MCF 10A (cell line): ENCODE measurements at places on chromosomes 7 and 10.
A peak's percentile ranks its signal among the peaks of the same experiment; 100 is the strongest.

DNA sequence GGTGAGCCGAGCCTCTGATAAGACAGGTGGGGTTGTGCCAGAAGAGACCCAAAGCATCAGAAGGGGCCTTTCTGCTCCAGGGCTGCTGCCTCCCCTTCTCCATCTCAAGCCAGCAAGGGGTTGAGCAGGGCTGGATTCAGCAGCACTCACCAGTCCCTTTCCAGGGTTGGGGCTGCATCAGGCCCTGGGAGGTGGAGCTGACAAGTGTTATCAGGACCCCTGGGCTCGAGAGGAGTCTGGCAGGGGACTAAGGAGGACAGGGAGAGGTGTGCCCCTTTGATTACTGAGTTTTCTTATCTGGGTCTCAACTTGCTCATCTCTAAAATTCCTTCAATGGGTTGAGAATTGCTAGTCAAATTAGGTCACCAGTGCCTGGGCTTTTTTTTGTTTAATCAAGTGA, 17.8 kb downstream of the ARHGAP22 start:
- no peak for DNase-seq

DNA sequence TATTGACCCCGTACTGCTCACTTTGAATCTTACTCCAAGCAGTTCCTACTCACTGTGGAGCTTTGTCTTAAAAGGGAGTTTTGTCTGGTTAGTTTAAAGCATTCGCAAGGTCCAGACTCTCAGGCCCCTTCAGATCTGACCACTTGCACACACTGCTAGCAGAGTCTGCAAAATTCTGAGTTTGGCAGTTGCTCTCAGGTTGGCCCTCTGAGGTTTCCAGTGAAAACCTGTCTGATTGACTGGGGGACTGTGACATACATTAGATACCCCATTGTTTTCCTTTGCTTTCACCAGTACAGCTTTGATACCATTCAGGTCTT, 149.2 kb downstream of the XPNPEP1 start:
- no peak for DNase-seq

- no peak for DNase-seq
These were observed 23.9 kb downstream of the ST7 start for GRCh38 chr7:116977172-116977571.

- no peak for DNase-seq
These were observed 32.2 kb upstream of the ZNF716 start for GRCh38 chr7:57417736-57418135.

- DNase-seq: no peak
These were observed 22.0 kb downstream of the YKT6 start for GRCh38 chr7:44222776-44223261.

GRCh38 chr7:90155206-90155605, 937 bp downstream of the STEAP1 start:
- DNase-seq: peak; percentile 50

GRCh38 chr10:60390224-60390626, 550 bp upstream of the ANK3 start:
- DNase-seq: peak; percentile 21

- DNase-seq: peak; percentile 28
These were observed 392.1 kb upstream of the PODXL start for GRCh38 chr7:131948434-131949053.

- DNase-seq: no peak
These were observed 35.0 kb downstream of the GLRX3 start for GRCh38 chr10:130171196-130171595.

- DNase-seq: no peak
These were observed 22.7 kb downstream of the MKRN1 start for GRCh38 chr7:140456551-140457051.

GRCh38 chr10:69428165-69428564, 11.4 kb upstream of the TACR2 start:
- DNase-seq: no peak

DNA sequence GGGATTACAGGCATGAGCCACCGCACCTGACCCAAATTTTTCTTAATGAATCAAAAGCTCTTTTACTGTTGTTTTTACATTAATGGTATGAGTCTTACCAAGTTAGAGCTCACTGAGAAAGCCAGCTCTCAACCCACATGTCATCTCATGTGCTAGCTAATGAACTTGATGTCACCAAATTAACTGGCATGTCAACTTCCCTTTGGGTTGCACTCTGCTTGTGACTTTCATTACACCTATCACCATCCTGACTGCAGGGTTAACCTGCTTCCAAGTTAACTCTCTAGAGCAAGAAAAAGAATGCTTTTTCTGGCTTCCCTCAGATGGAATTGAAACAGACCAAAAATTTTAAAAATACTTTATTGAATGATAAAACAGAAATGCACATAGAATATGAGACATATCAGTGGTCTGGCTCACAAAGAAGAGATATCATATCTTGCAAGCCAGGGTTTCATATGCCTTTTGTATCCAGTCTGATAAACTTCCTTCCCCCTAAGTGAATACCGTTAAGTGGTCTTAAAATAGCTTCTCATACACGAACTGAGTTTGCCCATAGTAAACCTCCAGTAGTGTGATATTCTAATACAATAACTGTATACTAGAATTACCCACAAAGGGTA, 42.9 kb upstream of the TRIM24 start:
- no peak for DNase-seq

DNA sequence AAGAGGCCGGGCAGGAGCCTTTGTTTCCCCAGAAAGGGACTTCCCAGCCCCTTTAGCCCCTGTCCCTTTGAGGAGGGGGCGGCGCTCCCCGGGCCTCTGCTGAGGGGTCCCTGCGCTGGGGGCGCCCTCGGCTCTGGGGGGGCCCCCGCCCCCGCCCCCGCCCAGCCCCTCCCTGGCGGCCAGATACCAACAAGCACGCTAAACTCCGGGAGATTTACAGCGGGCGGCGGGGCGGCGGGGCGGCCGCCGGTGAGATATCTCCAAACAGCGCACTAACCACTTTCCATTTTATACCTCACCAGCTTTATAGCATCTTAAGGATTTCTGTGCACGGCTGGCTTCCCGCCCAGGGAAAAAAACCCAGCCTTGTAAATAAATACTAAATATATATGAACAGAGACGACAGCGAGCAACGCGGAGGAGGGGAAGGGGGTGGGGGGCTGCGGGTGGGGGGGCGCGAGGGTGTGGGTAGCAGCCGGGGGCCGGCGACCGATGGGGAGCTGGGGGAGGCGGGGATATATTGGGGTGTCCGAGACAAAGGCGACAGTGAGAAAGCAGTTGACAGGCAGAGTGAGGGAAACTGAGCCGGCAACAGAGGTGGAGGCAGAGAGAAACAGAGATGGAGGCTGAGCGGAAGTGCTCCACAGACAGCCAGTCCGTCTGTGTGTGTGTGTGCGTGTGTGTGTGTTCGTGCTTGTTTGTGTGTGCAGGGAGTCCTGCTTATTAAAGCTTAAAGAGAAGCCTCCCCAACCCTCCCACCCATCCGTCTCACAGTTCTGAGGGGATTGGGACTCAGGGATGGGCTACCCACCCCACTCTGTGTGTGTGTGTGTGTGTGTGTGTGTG, 85.8 kb downstream of the HIF1AN start:
- no peak for DNase-seq

DNA sequence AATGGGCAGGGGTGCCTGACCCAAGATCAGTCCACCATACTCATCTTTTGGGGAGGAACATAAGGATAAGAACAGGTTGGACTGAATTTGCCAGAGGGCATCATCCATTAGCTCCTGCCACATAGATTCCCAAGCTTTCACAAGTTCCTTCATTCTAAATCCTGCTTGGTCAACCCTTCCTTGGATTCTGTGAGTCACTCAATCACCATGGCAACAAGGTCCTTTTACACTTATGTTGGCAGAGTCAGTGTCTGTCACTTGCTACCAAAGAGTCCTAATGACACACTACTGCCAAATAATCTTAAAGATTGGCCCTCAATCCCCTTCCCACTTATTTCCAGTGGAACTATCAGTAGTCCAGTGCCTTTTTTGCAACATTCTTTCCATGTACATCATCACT, 5.0 kb upstream of the LGI1 start:
- DNase-seq: peak; percentile 67

DNA sequence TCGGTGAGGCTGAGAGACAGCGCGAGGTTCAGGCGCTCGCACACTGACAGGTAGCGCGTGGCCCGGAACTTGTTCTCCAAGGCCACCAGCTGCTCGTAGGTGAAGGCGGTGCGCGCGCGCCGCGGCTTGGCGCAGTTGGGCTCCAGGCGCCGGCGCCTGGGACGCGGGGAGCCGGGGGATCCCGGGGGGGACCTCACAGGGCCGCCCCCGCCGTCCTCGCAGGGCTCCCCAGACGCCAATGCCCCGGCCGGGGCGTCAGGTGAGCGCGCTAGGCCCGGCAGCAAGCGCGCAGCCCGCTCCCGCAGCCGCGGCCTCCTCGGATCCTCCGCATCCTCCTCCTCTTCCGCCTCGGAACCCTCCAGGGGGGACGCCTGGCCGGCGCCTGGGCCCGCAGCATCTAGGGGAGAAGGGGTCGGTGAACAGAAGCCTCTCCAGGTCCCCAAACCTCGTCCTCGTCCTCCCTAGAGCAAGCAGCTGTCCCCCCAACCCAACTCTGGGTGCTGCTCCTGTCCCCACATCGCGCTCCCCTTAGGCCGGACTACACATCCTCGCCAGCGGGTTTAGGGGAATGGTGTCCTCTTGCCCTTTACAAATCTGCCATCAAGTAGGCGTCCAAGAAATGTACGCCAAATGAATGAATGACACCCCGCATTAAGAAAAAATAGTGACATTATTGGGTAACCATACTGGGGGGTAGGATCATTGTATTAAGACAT, 1.9 kb downstream of the NKX1-2 start:
- DNase-seq: no peak

GRCh38 chr10:20596065-20596755, 300.9 kb downstream of the NEBL start:
- DNase-seq: peak; percentile 21

DNA sequence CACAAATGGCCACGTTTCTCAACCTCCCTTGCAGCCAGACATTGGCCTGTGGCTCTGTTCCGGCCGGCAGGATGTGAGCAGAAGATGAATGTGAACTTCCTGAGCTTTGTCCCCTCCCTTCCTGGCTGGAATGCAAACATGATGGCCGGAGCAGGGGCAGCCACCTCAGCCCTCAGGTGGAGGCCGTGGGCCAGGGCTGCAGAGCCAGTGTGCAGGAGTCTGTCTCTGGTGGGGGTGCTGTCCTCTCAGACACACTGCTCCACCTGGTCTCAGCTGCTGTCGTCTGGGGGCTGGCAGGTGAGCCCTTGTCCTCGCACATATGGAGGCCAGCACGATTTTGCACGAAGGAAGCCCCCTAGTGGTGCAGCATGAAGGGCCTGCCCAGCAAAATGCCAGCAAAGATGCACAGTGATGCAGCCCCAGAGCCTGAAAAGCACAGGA, 25.3 kb upstream of the PWWP2B start:
- no peak for DNase-seq

GRCh38 chr10:130021383-130021950, 57.4 kb upstream of the EBF3 start:
- DNase-seq: peak; percentile 76

GRCh38 chr7:44471850-44472249, 18.6 kb downstream of the NUDCD3 start:
- no peak for DNase-seq

DNA sequence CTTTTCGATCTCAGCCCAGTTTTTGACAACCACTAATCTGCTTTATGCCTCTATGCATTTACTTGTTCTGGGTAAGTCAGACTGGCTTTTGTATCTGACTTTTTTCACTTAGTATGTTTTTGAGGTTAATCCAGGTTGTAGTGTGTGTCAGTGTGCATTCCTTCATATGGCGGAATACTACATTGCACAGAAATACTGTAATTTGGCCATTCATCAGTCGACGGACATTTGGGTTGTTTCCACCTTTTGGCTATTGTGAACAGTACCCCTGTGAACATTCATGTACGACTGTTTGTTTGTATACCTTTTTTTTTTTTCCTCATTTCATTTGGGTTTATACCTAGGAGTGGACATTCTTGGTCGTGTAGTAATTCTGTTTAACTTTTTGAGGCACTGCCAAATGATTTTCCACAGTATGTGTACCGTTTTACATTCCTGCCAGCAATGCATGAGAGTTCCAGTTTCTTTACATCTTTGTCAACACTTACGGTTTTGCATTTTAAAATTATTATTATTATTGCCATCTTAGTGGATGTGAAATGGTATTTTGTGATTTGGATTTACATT, 57.4 kb downstream of the MKLN1 start:
- DNase-seq: peak; percentile 24

DNA sequence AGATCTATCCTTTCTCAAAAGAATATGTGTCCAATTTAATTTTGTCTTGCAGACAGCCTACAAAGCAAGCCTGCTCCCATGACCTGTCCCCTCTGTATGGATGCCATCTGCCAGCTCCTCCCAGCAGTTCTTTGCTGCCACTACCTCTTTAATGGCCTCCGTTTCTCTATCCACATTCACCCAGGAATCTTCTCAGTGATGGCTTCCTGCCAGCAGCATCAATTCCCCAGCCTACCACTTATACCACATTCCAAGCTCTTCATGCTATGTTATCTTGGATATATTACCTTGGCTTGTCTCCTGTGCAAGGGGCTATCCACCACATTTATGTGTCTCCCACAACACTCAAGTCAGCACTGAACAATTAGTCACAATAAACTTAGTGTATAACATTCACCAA, 133.2 kb downstream of the VPS50 start:
- DNase-seq: no peak

DNA sequence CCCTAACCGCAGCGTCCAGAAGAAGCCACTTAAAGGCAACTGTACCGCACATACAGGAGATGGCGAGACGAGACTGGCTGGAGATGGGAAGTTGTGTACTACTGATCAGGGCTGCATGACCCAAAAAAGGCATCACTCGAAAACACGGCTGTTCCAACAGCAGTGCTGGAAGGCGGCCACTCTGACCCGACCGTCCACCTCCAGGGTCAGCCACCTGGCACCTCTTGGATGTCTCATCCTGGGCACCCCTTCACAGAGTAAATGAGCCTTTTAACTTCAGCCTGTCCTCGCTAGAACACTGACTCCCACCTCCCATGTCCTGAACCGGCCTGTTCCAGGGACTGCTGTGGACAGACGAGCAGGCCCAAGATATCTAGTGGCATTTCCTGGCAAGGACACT, 180.7 kb downstream of the DIP2C start:
- DNase-seq: no peak

GRCh38 chr7:24842449-24843241, 85.4 kb upstream of the GSDME start:
- DNase-seq: no peak

- peak; percentile 87 for DNase-seq
These were observed 3.2 kb downstream of the DNAJB6 start for GRCh38 chr7:157339777-157340677.
